ENCODE measurements at places on chromosomes 5 and 9. TPM values are rescaled to one million over a fixed set of nuclear protein-coding genes. Genes with fewer than 3 reads are reported as not detected.

Gene SLC25A48
- total RNA-seq = 1.8 TPM

DNA sequence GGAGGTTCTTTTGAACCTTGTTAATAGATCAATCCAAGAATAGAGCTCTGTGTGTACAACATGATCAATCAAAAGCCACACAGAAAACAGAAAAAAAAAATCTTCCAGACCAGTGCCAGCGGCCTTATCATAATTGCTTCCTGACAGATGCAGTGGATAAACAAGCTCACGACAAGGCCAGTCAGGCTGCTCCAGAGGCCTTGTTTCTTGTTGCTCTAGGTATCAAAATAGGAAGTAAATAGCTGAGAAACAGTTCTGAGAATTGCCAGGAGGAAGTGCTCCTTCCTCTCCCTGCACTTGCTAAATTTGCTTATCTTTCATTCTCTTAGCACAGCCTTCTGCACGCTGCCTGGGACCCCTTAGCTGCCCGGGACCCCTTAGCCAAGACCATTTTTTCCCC, 199.0 kb upstream of the TARS1 start:
- no peak for DNase-seq

DNA sequence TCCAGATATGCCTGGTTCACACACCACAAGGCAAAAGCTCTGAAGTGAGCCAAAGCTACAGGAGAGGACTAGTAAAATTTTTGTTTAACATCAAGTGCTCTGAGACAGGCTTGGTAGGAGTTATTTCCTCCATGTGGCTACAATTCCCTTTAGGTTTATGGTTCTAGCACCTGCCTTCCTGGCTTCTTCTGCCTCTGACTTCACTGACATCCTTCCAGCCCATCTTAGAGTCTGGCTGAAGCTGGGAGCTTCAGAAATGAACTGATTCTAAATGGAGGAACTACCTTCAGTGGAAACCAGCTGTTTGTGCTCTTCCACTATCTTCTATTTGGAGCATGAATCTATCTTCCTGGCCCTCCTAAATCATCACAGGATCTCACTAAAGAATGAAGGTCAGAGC, 215.3 kb upstream of the FBXL7 start:
- no peak for DNase-seq

Gene DNAI1
- 0.37 TPM for total RNA-seq

Gene C5orf52
- total RNA-seq = not detected
